PC-3 (cell line): ENCODE measurements at places on chromosomes 4 and X. TPM values are rescaled to one million over a fixed set of nuclear protein-coding genes. Genes with fewer than 3 reads are reported as not detected.
A peak's percentile ranks its signal among the peaks of the same experiment; 100 is the strongest.

DNA sequence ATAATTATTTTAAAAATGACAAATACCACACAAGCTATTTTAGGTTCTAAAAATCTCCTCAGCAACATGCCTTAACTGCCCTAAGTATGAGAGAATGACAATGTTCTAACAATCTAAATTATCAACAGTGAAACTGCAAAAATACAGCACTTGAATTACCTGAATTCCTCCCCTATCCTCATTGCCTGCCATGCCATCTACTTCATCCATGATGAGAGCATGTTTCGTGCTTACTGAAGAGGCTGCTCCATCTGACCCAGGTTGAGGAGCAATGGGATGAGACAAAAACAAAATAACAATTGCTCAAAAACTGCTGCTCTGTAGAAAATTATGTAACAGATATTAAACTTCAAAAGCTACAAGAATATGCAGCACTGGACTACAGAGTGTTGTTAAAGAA is 63.3 kb downstream of the RFC1 start:
- DNase-seq: no peak
- H3K27me3 ChIP-seq: no peaks in the 10 kb centered on the region
- H3K36me3 ChIP-seq: peaks cover 23% of the 10 kb centered on the region; the same call in 1 of the 2 replicates
- no peak overlapping the region for H3K4me3 ChIP-seq
- H3K4me1 ChIP-seq: no peaks in the 10 kb centered on the region

- H3K36me3 ChIP-seq: no peaks in the 10 kb centered on the region
- DNase-seq: no peak
- no peak overlapping the region for H3K4me3 ChIP-seq
- peaks cover 24% of the 10 kb centered on the region for H3K27me3 ChIP-seq
- H3K27ac ChIP-seq: no peak overlapping the region
- no peaks in the 10 kb centered on the region for H3K4me1 ChIP-seq
Measured at GRCh38 chr4:89567936-89568335, 260.3 kb upstream of the GPRIN3 start.

- H3K27me3 ChIP-seq: no peaks in the 10 kb centered on the region
- no peak for DNase-seq
Measured at GRCh38 chrX:54087661-54088060, 43.4 kb upstream of the PHF8 start.

- H3K36me3 ChIP-seq: no peaks in the 10 kb centered on the region
- H3K4me1 ChIP-seq: peaks cover 13% of the 10 kb centered on the region
- H3K27me3 ChIP-seq: no peaks in the 10 kb centered on the region
- peak overlapping the region; percentile 97 for H3K4me3 ChIP-seq
- peak; percentile 41 for DNase-seq
Measured at GRCh38 chrX:80808881-80809411, 731 bp downstream of the BRWD3 start.

GRCh38 chr4:103948244-103949018 is 228.6 kb upstream of the TACR3 start:
- H3K36me3 ChIP-seq: no peaks in the 10 kb centered on the region
- H3K27me3 ChIP-seq: no peaks in the 10 kb centered on the region
- peak; percentile 14 for DNase-seq
- H3K4me1 ChIP-seq: no peaks in the 10 kb centered on the region
- H3K27ac ChIP-seq: no peak overlapping the region

- peaks cover 6% of the 10 kb centered on the region for H3K36me3 ChIP-seq
- no peaks in the 10 kb centered on the region for H3K27me3 ChIP-seq
- peak; percentile 61 for DNase-seq
Measured at GRCh38 chr4:56424697-56425514, 10.5 kb downstream of the PPAT start.

DNA sequence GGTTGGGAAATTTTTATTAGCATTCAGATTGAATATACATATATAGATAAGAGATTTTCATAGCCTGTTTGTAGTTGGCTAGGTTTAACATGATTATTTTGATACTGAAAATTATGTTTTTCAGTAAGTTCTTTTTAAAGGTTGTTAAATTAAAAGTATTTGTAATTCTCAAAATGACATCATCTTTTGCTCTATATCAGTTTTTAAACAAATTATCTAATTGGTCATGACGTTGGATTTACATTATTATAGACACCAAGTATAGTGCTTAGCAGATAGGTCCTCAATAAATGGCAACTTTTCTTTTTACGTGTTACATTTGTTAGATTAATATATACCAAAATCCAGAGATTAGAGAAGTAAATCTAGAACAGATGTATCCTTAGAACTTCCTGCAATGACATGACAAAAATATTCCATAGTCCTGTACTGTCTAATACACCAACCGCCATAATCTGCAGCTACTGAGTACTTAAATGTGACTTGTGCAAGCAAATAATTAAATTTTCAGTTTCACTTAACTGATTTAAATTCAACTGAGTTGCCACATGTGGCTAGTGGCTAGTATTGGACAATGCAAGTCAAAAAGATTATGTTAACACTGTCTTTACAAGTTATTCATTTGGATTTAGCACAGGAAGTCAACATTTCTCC is 1613.1 kb upstream of the TENM3 start:
- H3K36me3 ChIP-seq: no peaks in the 10 kb centered on the region
- no peaks in the 10 kb centered on the region for H3K4me1 ChIP-seq
- DNase-seq: no peak
- H3K27me3 ChIP-seq: 0 out of 2 replicates have a peak, but pooled peaks cover 3% of the 10 kb centered on the region

DNA sequence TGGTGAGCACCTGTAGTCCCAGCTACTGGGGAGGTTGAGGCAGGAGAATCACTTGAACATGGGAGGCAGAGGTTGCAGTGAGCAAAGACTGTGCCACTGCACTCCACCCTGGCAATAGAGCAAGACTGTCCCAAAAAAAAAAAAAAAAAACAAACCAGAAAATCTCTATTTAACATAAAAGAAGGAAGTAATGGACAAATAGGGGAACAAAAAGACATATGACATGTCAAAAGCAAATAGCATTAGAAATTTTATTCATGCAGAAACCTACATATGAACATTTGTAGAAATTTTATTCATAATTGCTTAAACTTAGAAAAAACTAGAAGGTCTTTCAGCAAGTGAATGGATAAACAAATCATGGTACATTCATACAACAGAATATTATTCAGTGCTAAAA is 97.1 kb upstream of the SH3RF1 start:
- H3K4me3 ChIP-seq: no peak overlapping the region
- H3K36me3 ChIP-seq: 0 out of 2 replicates have a peak, but pooled peaks cover 4% of the 10 kb centered on the region
- H3K27me3 ChIP-seq: no peaks in the 10 kb centered on the region
- no peak overlapping the region for H3K27ac ChIP-seq
- DNase-seq: no peak

DNA sequence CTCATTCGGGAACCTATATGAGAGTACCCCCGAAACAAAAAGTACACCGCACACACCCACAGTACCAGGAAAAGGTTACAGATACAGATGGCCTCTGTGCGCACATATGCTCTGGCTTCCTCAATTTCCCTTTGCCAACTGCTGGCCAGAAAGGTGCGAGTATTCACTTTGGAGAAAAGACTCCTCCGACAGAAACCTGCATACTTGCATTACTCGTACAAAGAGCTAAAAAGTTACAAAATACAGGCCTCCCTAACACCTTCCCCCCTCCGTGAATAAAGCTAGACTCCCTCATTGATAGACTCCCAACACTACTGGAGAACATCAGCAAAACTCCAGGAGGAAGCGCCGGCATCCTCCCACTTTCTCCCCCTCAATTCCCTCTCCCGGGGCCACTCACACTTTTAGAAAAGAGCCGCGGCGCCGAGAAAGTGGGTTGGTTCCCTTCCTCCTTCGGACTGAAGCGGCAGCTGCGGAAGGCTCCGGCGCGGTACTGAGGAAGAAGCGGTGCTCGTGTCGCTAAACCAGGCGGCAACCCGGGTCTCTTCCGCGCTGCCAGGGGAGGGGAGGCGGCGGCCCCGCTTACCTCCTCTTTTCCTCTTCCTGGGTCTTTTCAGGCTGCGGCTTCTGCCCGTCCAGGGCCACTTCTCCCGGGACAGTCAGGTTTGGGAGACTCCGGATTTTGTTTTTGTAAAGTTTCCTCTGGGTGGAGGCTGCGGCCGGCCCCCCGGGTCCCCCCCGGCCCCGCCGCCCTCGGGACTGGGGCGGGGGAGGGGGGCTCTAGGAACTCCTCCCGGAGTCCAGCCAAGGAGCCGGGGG is 1.1 kb downstream of the FBXW7 start:
- peaks cover 28% of the 10 kb centered on the region for H3K4me1 ChIP-seq
- peak overlapping the region; percentile 99 for H3K4me3 ChIP-seq
- H3K27me3 ChIP-seq: no peaks in the 10 kb centered on the region
- H3K27ac ChIP-seq: no peak overlapping the region
- peaks cover 5% of the 10 kb centered on the region for H3K36me3 ChIP-seq

DNA sequence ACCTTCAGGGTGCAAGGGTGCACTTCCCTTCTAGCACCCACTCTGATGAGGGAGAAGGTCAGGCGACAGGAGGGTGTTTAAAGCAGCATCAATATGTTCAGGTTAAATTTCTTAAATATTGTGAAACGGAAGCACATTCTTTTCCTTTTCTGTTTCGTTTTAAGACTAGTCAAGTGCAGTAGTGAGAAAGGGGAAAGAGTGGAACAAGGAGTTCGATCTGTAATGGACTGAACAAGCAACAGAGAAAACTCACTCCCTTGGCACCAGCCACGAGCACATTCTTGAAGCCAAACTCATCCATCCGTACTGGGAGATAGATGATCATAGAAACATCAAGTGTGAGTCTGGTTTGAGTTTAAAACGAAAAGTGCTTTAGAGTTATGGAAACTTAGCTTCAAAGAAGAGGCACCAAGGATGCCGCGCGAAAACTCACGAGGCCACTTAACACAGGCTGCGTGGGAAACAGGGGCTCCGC is 815 bp downstream of the FAM53A start:
- H3K27me3 ChIP-seq: no peaks in the 10 kb centered on the region
- no peaks in the 10 kb centered on the region for H3K36me3 ChIP-seq
- DNase-seq: peak; percentile 60
- H3K4me1 ChIP-seq: peaks cover 5% of the 10 kb centered on the region; the same call in 1 of the 2 replicates
- peak overlapping the region; percentile 69 for H3K4me3 ChIP-seq

FGF13 gene
- 0.47 and 2.2 TPM in 2 replicates for total RNA-seq

MPP1 gene
- 18.3 and 18.8 TPM in 2 replicates for total RNA-seq

STS gene
- total RNA-seq: 3.1 and 3.3 TPM in 2 replicates

EFHC2 gene
- 0.29 and 0.40 TPM in 2 replicates for total RNA-seq

FATE1 gene
- total RNA-seq: not detected in 2 replicates

NCAPG gene
- total RNA-seq: 25.9 and 27.6 TPM in 2 replicates
